ENCODE measurements at places on chromosomes 6 and 20. TPM values are rescaled to one million over a fixed set of nuclear protein-coding genes. Genes with fewer than 3 reads are reported as not detected.
A peak's percentile ranks its signal among the peaks of the same experiment; 100 is the strongest.

DNA sequence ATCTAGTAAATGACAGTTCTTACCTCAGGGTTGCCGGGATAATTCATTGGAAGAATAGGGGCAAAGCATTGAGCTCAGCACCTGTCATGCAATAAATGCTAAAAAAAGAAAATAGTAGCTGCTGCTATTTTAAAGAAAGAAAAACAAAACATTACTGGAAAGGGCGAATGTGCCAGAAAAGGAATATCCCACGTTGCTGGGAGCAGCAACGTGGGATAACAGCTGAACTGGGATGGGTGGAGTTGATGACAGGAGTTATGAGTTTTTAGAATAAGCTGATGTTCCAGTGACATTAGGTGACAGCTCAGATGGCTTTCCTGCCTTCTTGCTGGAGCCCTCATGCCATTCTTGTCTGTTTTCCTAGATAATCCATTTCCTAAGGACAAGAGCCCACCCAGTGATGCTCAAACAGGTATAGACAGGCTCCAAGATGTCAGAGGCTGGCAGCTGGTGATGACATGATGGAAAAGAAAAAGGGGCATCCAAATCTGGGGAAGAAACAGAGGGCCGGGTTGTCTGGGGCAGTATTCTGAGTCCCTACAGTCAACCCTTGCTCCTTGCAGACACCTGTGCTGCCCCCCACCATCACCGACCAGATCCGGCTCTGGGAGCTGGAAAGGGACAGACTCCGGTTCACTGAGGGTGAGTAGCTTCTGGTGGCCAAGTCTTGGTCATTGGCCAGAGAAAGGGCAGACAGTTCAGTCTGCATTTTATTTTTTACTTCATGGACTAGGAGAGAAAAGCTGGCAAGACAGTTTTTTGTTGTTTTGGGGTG lies 1.1 kb upstream of the VARS2 start:
- DNase-seq: no peak

DNA sequence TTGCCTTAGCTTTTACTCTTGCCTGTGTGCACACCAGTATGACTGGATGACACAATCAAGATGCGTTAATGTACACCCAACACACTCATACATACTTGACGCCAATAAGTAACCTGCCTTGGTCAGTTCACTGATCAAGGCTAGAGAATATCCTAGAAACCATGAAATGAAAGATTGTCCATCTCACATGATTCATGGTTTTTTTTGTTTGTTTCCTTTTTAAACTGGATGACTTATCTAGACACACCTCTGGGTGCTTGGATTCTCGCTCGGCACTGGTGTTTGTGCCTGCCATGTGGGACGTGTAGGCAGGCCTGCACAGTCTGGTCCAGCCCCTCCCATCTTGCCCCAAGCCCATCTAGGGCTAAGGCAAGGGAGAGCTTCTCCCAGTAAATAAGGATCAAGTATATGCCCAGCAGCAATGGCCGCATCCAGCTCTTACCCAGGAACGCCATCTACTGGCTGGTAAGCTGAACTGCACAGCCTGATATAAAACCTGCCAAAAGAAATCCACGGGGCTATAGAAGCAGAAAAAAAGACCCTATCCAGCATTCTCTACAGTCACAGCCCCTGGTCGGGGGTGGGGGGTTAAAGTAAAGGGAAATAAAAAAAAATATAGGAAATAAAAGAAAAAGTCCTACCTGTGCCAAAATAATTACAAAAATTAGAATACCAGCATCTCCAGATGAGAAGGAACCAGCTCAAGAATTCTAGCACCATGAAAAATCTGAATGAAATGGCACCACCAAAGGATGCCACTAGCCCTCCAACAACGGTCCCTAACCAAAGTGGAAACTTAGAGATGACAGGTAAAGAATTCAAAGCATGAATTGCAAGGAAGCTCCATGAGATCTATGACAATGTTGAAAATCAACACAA lies 73.3 kb downstream of the OTOR start:
- peak; percentile 41 for DNase-seq

- no peak for DNase-seq
Observed at GRCh38 chr6:82691997-82692396, 328.4 kb downstream of the TPBG start.

DNA sequence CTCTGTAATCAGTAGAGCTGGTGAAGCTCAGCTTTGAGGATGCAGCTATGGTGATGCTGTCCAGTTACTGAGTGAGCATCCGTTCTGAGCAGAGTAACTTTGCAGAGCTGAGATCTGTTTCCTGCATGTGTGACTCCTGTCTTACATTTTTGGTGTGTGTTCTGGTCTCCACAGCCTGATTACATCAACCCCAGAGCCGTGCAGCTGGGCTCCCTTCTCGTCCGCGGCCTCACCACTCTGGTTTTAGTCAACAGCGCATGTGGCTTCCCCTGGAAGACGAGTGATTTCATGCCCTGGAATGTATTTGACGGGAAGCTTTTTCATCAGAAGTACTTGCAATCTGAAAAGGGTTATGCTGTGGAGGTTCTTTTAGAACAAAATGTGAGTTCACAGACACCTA lies 81.6 kb downstream of the FAM120B start:
- DNase-seq: no peak

DNA sequence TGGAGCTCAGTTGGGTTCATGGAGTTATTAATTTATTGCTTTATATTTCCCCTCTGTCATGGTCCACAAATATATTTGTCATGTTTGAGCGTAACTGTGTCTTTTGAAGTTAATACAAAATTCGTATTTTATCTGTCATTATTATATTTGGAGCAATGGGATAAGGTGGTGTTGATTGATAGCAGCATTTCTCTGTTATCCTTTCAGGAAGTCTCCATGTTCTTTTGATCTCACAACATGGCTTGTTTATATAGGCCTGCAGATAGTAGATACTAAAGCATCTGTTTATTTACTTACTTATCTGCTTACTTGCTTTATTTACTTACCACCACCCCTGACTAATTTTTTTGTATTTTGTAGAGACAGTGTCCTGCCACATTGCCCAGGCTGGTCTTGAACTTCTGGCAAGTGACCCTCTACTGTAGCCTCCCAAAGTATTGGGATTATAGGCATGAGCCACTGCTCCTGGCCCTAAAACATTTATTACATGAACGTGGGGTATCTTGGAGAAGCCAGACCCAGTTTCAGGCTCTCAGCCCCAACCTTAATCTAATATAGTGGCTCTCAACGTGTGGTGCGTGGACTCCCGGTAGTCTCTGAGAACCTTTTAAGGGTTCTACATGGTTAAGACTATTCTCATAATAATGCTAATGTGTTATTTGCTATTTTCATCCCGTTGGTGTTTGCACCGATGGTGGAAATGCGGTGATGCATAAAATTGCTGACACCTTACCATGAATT lies 104.2 kb downstream of the NCOA3 start:
- no peak for DNase-seq

ACSS1 gene
- 0.32 TPM for total RNA-seq
